ENCODE measurements at places on chromosomes 12 and 14.

DNA sequence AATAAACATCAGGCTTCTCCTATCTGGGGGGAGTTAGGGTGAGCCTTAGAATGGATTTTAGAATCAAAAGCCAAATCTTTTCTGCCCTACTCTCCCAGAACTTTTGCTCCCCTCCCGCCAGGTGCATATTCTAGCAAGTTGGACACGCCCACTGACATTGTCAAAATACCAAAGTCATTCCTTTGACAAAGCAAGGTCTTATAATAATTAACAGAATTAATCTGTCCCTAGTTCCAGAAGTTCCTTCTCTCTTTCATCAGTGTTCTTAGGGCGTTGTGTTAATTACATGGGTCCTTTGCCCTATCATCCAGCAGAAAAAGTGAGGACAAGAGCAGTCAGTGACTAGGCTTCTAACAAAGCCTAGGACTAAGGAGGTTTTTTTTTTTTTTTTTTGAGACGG, 2.4 kb downstream of the PRR13 start:
- no peak for DNase-seq

- no peak for DNase-seq
Observed at GRCh38 chr12:124273630-124274029, 21.3 kb upstream of the RFLNA start.

- no peak for DNase-seq
Observed at GRCh38 chr12:118737985-118738540, 243.3 kb upstream of the SRRM4 start.

DNA sequence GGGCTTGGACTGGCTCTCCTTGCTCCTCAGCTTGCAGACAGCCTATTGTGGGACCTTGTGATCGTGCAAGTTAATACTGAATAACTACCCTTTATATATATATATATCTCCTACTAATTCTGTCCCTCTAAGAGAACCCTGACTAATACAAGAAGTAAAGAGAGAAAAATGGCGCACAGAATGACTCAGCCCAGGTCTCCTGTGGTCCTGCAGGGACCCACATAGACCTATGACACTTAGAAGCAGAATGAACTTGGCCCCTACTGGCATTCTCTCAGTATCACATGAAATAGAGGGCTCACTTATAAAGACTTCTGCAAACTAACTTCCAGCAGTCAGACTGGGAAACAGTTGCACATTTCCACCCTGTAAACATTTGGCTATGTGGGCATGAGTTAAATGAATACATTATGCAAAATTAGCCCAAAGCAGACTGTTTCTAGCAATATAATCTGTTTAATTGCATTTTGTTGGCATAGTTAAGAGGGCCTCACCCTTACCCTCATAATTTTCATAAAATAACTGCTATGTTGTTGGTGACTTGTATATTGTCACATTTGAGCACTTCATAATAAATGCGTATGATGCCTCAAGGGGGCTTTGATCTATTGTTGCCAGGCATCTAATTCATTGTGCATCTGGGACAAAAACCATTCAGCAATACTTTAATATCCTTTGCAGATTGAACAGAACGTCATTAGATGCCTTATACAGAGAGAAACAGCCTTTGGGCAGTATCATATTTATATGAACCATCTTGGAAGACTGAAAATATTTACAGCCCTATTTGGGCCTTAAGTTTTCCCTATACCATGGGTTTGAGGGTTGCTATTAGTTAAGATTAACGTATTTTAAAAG, 349.7 kb upstream of the DIO2 start:
- no peak for DNase-seq

- DNase-seq: no peak
Observed at GRCh38 chr12:49882248-49882850, 21.4 kb downstream of the FAIM2 start.

- DNase-seq: no peak
Observed at GRCh38 chr12:113467502-113468364, 3.9 kb downstream of the LHX5 start.

GRCh38 chr12:62331306-62331705, 71.1 kb downstream of the USP15 start:
- no peak for DNase-seq

DNA sequence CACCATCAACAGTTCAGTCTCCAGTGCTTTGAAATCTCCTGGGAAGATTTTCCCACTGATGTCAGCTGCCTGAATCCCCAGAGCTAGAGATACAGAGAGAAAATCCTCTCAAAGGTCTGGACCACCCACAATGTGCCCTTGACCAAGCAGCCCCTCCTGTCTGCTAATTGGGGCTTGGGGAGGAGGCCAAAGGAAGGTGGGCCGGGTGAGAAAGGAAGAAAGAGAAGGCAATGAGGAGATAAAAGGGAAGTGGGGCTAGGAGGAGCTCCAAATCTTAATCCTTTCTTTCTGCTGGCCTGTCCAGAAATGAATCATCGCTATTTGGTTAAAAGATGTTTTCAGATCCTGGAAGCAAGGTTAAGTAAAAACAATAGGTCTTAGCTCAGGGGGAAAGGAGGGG, 322.9 kb downstream of the BCL11B start:
- no peak for DNase-seq

GRCh38 chr12:12004524-12004923, 66.2 kb upstream of the BCL2L14 start:
- DNase-seq: no peak

GRCh38 chr14:25079311-25079710, 29.4 kb upstream of the STXBP6 start:
- DNase-seq: no peak

- no peak for DNase-seq
Observed at GRCh38 chr12:45191239-45191638, 24.7 kb upstream of the ANO6 start.

DNA sequence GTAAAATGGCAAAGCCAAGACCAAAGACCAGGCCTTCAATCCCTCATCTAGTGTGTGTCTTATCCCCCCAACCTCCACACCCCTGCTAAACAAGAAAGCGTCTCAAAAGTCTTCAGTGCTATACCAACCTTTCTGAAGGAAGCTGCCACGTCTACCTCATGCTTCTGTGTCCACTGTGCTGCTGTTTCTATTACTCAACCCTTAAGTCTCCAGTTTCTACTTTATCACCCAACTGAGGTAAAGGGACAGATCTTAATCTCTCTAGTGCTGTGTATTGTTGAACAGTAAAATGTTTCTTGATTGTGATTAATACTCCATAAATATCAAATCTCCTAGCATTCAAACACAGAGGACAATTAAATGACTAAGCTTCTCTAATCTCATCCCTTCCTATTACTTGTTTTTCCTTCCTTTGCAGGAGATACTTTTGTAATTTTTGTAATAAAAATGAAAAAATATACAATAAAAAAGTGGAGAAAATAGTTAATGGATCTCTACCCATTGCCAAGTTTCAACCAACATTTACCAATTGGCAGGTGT, 23.3 kb downstream of the BTBD7 start:
- DNase-seq: no peak

GRCh38 chr12:28896421-28896820, 252.7 kb upstream of the FAR2 start:
- no peak for DNase-seq

- DNase-seq: no peak
Observed at GRCh38 chr12:130677957-130678558, 38.0 kb downstream of the RIMBP2 start.

GRCh38 chr14:82879949-82880535, 1346.4 kb upstream of the SEL1L start:
- no peak for DNase-seq

- no peak for DNase-seq
Observed at GRCh38 chr12:818733-819132, 66.4 kb downstream of the WNK1 start.

- no peak for DNase-seq
Observed at GRCh38 chr14:44662250-44662891, 155.3 kb upstream of the FSCB start.

DNA sequence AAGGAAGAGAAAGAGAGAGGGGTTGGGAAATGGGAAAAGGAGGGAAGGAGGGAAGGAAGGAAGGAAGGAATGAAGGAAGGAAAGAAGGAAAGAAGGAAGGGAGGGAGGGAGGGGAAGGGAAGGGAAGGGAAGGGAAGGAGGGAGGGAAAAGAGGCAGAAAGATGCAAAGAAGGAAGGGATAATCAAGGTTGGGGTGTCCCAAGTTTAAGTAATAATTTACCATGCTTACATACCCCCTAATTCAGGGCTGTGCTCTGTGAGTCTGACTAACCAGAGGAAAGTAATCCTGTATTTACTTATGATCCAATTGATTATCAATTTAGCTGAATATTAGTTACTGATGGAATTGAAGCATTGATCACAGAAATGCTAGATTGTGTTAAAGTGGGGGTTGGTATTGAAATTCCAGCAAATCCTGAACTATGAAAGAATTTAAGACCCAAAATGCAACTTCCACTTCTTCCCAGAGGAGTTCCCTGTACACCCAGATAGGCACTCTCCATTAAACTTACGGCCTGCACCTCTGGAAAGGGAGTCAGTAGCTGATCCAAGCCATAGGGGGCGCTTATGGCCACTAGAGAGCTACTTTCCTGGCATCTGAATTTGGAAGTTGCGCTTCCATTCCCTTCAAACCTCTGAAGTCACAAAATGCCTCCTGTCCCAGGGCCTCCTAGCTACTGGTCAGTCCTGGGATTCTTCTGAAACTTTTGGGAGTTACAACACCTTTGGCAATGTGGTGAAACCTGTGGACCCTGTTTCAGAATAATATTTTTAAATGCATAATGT, 162.7 kb upstream of the PWP1 start:
- DNase-seq: no peak

DNA sequence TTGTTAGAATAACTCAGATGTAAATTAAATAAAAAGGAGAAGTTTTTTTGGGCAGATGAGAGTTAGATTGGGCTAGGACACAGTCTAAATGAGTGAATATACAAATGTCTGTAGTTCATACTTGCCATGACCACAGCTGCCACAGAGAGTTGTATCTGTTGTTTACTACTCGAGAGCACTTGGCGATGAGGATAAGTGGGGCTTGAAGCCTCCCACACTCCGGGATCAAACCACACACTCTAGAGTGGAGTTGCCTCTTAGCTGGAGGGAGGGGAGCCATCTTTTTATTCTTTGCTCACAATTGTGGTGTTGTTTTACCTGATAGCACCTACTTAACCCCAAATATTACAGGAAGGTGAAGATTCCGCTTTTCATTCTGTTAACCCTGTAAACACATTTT, 27.5 kb downstream of the BEST3 start:
- no peak for DNase-seq

DNA sequence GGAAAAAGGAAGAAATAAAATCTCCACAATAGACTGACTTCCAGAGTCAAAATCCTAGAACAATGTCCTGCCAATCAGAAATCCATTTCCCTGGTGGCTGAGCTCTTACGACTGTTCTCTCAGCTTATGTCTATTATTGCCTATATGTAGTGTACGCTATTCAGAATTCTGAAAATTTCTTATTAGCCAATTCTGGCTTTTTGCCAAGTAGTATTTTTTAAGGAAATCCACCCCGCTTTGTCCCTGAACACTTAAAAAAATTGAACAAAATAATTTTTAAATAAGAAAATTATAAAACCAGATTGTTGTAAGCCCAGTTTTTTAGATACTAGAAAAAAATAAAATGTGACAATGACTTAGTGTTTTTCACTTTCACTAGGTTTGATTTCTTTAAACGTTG, 143.0 kb downstream of the KCNA5 start:
- DNase-seq: no peak

- no peak for DNase-seq
Observed at GRCh38 chr12:34526946-34527345, 504.6 kb downstream of the ALG10 start.

DNA sequence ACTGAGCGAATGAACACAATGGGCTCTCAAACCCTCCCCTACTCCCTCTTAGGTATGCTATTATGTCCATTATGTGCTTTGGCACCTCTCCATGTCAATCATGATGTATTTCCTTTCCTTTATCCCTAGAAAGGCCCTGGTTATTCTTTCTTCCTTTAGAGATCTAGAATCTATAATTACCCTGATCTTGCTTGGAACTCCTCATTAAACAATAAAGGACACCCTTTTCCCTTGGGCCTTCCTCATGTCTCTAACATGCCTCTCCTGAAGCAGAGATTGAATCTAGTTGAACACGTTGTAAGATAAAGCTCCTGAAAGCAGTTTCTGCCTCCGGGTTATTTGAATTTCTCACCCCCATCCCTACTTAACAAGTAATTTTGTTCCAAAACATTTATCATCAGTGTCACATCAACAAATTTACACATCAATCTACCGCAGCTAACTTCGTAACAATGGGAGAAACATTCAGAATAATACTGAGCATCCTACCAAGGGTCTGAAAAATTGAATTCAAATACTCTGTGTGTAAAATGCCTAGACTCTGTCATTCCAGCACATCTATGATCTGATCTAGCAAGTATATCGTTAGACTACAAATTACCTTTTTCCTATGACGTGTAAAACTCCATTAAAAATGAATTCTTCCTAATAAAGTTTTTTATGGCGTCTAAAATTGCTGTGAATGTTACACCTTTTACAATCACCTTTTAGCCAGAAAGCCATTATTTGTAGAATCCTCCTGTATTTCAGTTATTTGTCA, 5.4 kb downstream of the USP44 start:
- DNase-seq: no peak

DNA sequence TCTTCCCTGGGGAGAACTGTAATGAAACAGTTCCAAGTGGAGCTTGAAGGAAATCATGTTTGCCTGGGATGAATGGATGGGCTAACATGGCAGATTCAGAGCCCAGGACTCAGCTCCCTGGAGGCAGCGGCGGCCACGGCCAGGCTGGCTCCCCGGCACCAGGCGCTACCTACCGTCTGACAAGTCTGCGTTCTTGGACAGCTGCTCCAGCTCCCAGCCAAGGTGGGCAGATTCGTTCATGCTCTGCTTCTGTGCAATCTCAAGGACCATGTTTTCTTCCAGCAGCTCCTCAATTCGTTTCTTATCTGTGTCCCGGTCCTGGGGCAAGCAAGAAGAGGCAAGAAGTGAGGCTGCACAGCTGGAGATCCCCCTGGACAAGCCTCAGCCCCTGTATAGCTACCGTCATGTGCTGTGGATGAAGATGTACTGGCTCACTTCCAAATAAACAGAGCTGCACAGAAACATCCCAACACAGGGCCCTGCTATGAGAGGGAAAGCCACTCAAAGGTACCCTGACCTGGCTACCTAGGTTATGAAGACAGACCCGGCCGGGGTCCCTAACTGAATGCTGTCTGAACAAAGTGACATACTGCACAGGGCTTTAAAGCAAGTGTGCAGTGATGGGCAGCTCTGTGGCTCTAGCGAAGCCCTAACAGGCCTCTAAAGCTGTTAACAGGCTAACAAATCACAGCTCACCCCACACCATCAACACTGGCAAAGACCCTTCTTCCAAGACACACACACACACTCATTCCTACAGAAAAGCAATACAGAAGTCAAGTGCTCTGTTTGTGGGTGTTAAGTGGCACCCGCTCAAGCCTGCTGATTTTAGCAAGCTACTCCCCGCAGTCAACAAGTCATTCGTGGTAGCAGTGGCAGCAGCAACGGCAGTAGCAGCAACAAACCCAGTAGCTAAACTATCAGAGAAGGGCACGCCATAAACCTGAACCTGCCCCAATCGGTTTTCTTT, 80.4 kb upstream of the GPR68 start:
- no peak for DNase-seq

GRCh38 chr12:54522243-54522642, 24.7 kb downstream of the NCKAP1L start:
- DNase-seq: no peak

GRCh38 chr14:101506211-101506925, 54.9 kb upstream of the DIO3 start:
- DNase-seq: no peak

GRCh38 chr12:93121729-93122488, 192.8 kb upstream of the EEA1 start:
- DNase-seq: no peak
